A549 treated with ZK216348 at 1 μM for 4 hours (cell line): ENCODE measurements at places on chromosomes 5 and 9. TPM values are rescaled to one million over a fixed set of nuclear protein-coding genes. Genes with fewer than 3 reads are reported as not detected.

Gene ELOVL7
- total RNA-seq = 7.4 to 14.1 TPM (median 11.3 TPM) in 5 replicates

Gene PCDHGA12
- not detected in 5 replicates for total RNA-seq

Gene BASP1
- 220 to 349 TPM (median 293 TPM) in 5 replicates for total RNA-seq

Gene CDC25C
- 10.3 to 13.5 TPM (median 10.6 TPM) in 5 replicates for total RNA-seq

Gene FCN2
- not detected in 5 replicates for total RNA-seq

Gene PAEP
- 0.20 to 0.41 TPM in 2 of 5 replicates, not detected in the others for total RNA-seq

Gene SPRY4
- total RNA-seq = 5.3 to 9.4 TPM (median 7.1 TPM) in 5 replicates

Gene TMEM171
- 4.8 to 7.4 TPM (median 6.3 TPM) in 5 replicates for total RNA-seq

Gene GDA
- 0.90 to 1.5 TPM (median 1.3 TPM) in 5 replicates for total RNA-seq

Gene SPAG8
- 0.32 to 0.72 TPM (median 0.56 TPM) in 4 of 5 replicates, not detected in the other for total RNA-seq

Gene C9orf50
- total RNA-seq = not detected in 5 replicates

Gene CCNO
- total RNA-seq = 4.7 to 9.1 TPM (median 7.5 TPM) in 5 replicates

Gene RLN2
- total RNA-seq = 0.21 to 0.42 TPM (median 0.38 TPM) in 3 of 5 replicates, not detected in the others

Gene SLCO4C1
- total RNA-seq = 0.04 TPM in 1 of 5 replicates, not detected in the others

Gene ZNF618
- total RNA-seq = 7.4 to 12.2 TPM (median 10.8 TPM) in 5 replicates

Gene CDH12
- total RNA-seq = not detected in 5 replicates

Gene MYOZ3
- total RNA-seq = 0.07 to 0.09 TPM in 2 of 5 replicates, not detected in the others

Gene EFCAB9
- not detected in 5 replicates for total RNA-seq

Gene TMEM174
- total RNA-seq = not detected in 5 replicates

Gene PLAC8L1
- 0.34 to 0.75 TPM (median 0.70 TPM) in 3 of 5 replicates, not detected in the others for total RNA-seq

Gene SYNPO
- total RNA-seq = 17.5 to 31.2 TPM (median 29.6 TPM) in 5 replicates

Gene TEX48
- not detected in 5 replicates for total RNA-seq

Gene ABCA1
- total RNA-seq = 3.3 to 5.2 TPM (median 4.7 TPM) in 5 replicates

Gene GLDC
- 13.6 to 14.5 TPM (median 14.1 TPM) in 5 replicates for total RNA-seq

Gene PLK2
- 49.2 to 87.0 TPM (median 63.0 TPM) in 5 replicates for total RNA-seq

Gene KCNN2
- 0.06 to 0.19 TPM in 2 of 5 replicates, not detected in the others for total RNA-seq

Gene HAPLN1
- total RNA-seq = not detected in 5 replicates

Gene INSL4
- total RNA-seq = 13.6 to 17.0 TPM (median 16.2 TPM) in 5 replicates

Gene LCN15
- total RNA-seq = 0.26 TPM in 1 of 5 replicates, not detected in the others

Gene FBP2
- 0.11 TPM in 1 of 5 replicates, not detected in the others for total RNA-seq

Gene GARIN3
- total RNA-seq = not detected in 5 replicates

Gene TRUB2
- 39.2 to 53.8 TPM (median 48.5 TPM) in 5 replicates for total RNA-seq

Gene ANKRD34B
- 0.06 to 0.31 TPM (median 0.25 TPM) in 4 of 5 replicates, not detected in the other for total RNA-seq

Gene CYLC2
- not detected in 5 replicates for total RNA-seq

Gene ZFP2
- not detected in 5 replicates for total RNA-seq

Gene GPX8
- 27.0 to 41.5 TPM (median 36.1 TPM) in 5 replicates for total RNA-seq
